KBM-7 (cell line): ENCODE measurements at places on chromosomes 5 and 9.
A peak's percentile ranks its signal among the peaks of the same experiment; 100 is the strongest.

DNA sequence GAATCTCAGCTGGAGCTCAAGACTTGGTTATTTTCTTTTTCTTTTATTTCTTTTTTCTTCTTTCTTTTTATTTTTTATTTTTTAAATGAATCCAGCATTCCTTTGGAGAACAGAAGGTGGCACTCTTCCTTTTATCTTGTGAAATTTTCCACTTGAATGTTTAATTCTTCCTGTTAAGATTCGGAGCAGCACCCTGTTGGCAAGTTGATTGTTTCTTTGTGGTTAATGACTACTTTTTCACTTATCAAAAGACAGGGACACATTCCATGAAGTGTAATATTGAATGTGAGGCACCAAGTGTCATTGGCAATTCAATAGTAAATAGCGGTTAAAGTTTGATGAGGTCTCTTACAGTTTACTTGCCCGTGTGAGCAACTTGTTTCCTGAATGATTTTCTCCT, 240.5 kb upstream of the CHD1 start:
- DNase-seq: peak; percentile 39

DNA sequence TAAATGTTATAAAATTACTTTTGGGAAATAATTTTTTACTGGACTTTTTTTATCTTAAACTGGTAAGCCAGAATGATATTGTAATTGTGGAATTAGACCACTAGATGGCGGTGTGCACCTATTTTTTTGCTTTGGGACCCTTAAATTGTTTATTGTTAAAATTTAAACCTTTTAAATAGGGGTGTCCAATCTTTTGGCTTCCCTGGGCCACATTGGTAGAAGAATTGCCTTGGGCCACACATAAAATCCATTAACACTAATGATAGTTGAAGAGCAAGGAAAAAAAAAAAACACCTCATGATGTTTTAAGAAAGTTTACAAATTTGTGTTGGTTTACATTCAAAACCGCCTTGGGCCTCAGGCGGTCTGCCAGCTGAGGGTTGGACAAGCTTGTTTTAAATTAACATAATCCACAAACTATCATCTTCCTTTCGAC, 28.4 kb upstream of the GADD45G start:
- peak; percentile 48 for DNase-seq

- no peak for DNase-seq
Measured at GRCh38 chr5:142095035-142095434, 13.5 kb upstream of the NDFIP1 start.

DNA sequence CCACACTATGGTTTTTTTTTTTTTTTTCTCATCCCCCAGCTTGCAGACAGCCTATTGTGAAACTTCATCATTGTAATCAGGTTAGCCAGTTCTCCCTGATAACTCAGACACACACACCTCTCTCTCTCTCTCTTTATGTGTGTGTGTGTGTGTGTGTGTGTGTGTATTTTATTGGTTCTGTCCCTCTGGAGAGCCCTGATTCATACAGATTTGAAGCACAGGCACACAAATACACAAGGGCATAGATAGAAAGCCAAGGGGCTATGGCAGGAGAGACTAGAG, 20.6 kb upstream of the VCAN start:
- DNase-seq: no peak

GRCh38 chr5:65876496-65876895, 49.9 kb upstream of the ERBIN start:
- DNase-seq: no peak

DNA sequence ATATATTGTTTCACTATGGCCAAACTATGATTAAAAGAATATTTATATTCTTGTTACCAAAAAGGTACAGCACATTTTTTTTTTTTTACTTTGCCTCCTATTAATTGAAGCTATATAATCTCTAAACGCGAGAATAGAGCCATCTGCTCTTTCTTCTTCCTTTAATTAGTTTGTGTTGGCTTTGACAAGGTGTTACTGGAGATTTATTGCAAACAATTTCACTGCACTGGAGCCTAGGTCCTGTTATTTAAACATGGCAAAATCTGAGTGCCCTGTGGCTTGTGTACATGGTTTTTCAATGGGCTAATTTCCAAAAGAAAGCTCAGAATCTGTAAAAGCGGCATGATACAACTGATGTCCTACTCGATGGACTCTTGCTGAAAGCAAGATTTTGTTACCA, 40.8 kb upstream of the GABRG2 start:
- no peak for DNase-seq

GRCh38 chr9:97905228-97905627, 17.1 kb downstream of the TRMO start:
- no peak for DNase-seq

DNA sequence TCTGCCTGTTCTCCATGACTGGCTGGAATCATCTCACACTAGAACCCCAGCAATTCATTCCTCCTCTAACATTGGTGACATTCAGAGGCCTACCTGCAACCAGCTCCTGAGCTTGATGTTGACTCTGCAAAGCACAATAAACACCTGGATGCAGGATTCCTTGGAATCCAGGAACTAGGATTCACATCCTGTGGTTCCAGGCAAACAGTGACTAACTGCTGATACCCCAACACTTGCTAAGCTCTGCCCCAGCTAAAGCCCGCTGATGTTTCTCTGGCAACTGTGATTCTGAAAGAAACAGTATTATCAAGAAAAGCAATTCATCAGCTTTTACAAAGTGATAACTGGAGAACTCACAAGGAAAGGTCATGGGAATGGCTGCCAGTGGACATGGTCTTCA, 29.2 kb downstream of the SUSD1 start:
- no peak for DNase-seq

DNA sequence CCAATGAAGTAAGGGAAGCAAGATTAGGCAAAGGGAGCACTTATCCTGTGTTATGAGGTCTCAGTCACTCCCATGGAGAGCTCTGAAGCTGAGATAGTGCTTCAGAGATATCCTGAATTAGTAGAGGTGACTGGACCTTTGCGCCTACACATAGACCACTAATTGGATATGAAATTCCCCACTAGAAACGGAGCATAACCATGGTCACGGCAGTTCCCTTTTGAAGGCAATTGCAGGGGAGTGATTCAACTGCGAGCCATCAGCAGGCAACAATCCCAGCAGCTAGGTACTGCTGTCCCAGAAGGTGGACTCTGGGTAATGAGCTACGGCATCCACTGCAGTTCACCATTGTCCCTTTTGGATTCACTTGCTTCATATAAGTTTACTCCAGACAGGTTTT, 267.7 kb upstream of the RASA1 start:
- no peak for DNase-seq

GRCh38 chr9:19137282-19137681, 10.0 kb upstream of the PLIN2 start:
- DNase-seq: no peak

DNA sequence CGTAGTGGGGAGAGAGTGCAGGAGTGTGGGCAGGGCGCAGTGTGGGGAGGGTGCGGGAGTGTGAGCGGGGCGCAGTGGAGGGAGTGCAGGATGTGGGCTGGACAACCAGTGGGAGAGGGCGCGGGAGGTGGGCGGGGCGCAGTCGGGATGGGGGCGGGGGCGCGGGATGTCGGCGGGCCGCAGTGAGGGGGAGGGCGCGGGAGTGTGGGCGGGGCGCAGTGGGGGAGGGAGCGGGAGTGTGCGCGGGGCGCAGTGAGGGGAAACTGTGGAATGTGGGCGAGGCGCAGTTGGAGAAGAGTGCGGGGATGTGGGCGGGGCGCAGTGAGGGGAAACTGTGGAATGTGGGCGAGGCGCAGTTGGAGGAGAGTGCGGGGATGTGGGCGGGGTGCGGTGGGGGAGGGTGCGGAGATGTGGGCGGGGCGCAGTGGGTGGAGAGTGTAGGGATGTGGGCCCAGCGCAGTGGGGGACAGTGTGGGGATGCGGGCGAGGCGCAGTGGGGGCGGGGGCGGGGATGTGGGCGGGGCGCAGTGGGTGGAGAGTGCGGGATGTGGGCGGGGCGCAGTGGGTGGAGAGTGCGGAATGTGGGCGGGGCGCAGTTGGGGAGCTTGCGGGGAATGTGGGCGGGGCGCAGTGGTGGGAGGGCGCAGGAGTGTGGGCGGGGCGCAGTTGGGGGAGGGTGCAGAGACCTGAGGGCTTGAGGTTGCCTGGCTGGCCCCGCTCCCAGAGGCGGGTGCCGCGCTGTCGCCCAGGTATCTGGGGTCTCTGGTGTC, at the start of gene NXNL2:
TSS of gene NXNL2 (plus strand) at position 723 of the 770 bp plus-strand sequence. CDS start 257 bp downstream, outside the sequence.
- peak; percentile 41 for DNase-seq

GRCh38 chr5:104914536-104915070, 1352.0 kb upstream of the NUDT12 start:
- DNase-seq: no peak

DNA sequence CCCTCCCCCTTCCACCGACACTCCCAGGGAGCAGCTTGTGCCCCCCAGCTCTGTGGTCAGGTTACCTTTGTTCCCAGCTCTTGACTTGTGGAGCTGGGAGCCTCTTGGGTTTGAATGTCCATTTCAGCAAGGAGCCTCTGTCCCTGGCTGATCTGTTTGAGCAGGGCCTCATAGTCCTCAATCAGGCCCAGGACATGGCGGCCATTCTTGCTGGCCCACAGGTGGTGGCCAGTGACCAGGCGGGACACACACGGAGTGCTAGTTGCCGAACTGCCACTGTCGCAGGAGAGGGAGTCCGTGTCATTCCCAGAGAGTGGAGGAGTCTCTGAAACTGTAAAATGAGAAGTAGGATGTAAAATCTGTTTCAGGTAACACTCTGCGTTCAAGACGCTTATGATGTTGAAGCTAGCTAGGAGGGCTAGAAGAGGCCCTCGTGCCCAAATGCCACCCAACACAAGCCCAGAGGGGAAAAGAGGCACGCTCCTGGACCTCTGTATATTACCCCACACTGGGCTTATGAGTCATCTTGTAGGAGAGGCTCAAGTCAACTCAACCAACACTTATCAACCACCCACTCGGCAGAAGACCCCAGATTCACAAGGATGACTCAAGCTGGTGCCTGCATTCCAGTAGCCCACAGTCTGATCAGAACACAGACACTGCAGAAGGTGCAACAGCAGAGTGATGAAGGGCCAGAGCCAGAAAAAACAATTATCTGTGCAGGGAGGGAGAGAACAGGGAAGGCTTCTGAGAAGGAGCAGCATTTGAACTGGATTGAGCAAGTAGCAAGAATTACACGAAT, 177.0 kb downstream of the CDK5RAP2 start:
- DNase-seq: peak; percentile 20

GRCh38 chr5:23448627-23449026, 58.8 kb upstream of the PRDM9 start:
- no peak for DNase-seq

DNA sequence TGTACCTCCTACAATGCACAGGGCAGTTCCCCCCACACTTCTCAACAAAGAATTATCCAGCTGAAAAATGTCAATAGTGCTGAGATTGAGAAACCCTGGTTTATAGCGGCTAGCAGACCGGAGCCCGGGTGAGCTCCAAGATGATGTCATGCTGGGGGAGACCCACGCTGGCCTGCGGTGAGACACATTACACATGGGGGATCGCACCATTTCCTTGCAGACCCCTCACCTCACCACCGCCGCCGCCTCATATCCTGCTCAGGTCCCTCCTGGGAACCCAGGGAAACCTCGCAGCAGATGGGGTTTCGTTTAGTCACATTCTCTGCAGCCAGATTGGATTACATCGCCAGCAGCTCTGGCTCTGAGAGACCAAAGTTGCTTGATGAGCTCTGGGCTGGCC, 14.7 kb upstream of the TNC start:
- no peak for DNase-seq

GRCh38 chr9:125409217-125409636, 147.6 kb downstream of the GAPVD1 start:
- no peak for DNase-seq

DNA sequence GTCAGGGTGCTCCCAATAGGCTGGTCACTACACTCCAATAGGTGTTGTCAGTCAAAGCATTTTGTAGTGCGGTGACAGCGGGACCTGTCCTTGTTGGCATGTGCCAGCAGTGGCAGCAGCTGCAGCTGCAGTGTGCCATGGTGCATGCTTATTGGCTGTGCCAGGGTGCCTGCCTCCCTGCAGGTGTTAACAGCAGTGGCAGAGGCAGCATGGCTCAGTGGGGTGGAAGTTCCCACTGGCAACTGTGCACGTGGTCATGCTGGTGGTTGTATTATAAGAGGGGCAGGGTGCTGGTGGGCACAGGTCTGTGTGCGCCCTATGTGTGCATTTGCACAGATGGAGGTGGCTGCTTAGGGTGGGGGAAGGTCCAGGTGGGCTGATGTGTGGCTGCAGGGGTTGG, 133.7 kb upstream of the EDIL3 start:
- no peak for DNase-seq

GRCh38 chr5:60436518-60436917, 263.4 kb downstream of the DEPDC1B start:
- DNase-seq: no peak

DNA sequence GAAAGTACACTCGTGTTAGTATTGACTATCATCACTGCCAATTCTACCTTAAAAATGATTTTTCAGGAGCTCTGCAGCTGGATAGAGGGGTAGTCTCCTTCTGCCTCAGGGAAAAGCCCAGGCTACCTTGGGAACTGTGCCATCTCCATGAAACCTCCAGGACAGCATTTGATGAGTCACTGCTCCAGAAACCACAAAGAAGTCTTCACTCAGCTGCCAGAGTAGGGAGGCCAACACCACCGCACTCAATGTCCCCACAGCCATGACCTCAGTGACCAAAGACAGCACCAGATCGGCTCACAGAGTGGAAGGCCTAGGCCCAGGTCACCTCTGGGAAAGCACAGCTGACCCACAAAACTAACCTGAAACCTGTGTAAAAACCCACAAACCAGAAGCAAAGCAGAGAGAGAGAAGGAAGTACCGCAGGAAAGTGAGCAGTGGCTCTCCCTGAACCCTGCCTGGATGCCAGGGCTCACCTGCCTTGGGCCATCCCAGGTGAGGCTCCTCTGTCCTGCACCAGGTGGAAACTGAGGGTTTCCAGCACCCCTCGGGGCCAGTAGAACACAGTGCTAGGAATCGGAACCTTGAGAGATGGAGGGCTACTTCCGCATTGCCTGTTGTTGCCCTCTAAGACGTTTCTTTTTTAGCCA, 30.0 kb downstream of the S1PR3 start:
- DNase-seq: no peak

DNA sequence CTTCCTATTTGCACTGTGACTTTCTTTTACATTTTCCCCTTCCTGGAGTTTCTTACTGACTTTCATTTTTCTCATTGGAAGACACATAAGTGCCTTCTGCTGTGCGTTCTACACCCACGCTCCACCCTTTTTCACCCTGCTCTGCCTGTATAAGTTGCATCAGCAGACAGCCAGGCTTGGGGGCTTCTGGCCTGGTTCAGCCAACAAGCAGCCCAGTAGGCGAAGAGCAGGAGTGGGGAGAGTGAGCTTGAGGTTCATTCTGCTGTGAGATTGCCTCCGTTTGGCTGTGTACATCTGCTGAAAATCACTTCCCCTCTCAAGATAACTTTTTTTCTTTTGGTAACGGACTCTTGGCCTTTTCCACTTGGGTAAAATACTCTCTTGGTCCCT, 38.4 kb downstream of the RASGRF2 start:
- no peak for DNase-seq

GRCh38 chr9:37030611-37030939, 3.5 kb downstream of the PAX5 start:
- peak; percentile 50 for DNase-seq

GRCh38 chr5:132658381-132659302, 669 bp downstream of the IL13 start:
- no peak for DNase-seq
